ENCODE measurements at places on chromosomes 5 and 9.

GRCh38 chr5:2269656-2270055, 386.9 kb upstream of the IRX4 start:
- DNase-seq = no peak

DNA sequence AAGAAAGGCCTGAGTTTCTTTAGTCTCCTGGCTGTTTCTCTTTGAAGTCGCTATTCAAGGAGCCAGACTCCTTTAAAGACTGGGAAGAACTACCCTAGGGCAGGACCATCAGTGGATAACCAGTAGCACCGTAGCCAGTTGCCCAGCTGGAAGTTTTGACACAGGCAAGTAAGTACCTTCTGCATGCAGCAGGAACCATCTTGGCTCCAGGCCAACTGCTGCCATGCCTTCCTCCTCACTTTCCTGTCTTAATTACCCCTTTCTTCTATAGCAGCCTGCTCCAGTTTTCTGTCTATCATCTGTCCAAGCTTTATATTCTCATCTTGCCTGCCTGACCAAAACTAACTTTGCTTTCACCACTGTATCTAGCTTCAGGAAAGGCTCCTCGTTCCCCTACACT, 149.7 kb upstream of the SV2C start:
- no peak for DNase-seq

- no peak for DNase-seq
Observed at GRCh38 chr5:100676817-100677631, 141.8 kb downstream of the FAM174A start.

DNA sequence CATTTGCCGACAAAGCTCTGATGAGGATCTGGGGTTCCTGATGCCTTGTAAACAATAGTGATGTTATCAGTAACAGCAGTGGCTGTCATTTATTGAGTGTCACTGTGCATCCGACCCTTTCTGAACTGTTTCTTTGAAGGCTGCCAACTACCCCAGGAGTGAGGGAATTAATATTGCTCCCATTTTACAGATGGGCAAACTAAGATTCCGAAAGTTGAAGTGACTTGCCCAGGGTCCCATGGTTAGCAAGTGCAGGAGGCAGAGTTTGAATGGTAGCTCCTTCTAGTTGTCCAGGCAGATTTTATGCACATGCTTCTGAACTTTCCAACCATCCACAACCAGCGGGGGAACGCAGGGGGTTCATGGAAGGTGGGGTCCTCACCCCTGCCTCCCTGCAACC, 81.9 kb downstream of the COL27A1 start:
- DNase-seq = no peak

- no peak for DNase-seq
Observed at GRCh38 chr9:124507880-124508423, 753 bp upstream of the NR5A1 start.

- DNase-seq = no peak
Observed at GRCh38 chr9:36445800-36446361, 45.8 kb upstream of the RNF38 start.

DNA sequence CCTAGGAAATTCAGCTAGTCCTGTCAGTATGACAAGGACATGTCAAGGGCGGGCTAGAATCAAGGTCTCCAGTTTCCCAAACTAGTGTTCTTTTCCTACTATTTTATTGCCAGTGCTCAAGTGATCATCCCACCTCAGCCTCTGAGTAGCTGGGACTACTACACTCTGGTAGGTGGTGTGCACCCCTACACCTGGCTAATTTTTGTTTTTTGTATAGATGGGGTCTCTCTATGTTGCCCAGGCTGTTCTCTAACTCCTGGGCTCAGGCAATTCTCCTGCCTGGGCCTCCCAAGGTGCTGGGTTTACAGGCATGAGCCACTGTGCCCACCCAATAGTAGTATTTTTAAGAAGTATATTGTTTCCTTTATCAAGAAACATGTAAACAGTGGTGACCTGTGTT, 54.0 kb downstream of the C9orf85 start:
- no peak for DNase-seq

- no peak for DNase-seq
Observed at GRCh38 chr9:83572524-83572923, 34.3 kb upstream of the FRMD3 start.

GRCh38 chr5:54291498-54291897, 18.9 kb downstream of the ARL15 start:
- DNase-seq = no peak

All from NAMALWA (cell line).